ENCODE measurements at places on chromosomes 4 and X.

GRCh38 chrX:78029663-78030062 is 60.2 kb upstream of the PGAM4 start:
- no peak for DNase-seq

DNA sequence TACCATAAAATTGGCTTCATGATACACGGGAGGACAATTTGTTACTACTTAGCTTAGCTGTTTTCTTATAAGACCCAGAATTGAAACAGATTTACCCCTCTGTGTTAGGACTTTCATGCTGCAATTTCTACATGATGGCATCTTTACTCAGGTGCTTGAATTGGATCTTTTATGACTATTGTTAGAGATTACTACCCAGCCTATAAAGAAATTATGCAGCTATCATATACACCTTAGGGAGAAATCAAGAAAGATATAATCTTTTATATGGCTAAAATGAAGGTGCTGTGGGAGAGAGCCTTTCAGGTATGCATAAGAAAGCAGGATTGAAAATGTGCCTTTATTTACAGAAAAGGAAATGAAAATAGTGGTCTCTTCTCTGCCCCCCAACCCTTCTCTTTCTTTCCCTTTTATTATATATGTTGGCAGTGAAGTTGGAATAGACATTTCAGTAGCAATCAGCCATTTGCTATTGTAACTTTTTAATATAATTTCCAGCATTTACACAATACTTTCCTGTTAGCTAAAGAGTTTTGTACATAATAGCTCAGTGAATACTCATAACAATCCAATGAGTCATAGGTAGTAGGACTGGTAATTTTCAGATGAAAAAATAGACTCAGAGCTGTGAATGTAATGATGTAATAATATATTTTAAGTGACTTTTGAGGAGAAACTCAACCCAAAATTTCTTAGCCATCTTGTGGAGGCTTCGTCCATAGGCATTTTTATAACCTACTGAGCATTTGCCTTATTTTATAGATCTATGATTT is 311.8 kb downstream of the ADGRL3 start:
- peak; percentile 22 for DNase-seq

DNA sequence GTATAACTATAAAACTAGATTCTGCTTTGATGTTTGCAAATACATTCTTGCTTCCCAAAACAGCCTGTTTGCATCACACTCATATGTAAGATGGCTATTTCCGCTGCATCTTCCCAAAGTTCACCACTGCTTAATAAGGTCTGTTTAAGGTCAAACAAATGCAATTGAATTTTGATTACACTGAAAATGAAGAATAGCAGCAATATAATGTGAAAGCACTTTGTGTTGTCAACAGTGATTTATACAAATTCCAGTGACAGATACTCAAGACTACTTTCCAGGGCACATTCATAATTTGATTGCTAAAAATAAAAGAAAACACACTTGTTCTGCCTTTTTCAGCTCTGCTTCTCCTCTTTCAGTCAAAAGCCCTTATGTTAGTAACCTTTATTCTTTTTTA is 8.1 kb upstream of the PGAM4 start:
- no peak for DNase-seq

GRCh38 chr4:148072789-148073188 is 340.9 kb downstream of the ARHGAP10 start:
- no peak for DNase-seq

- DNase-seq = no peak
These were observed 108.6 kb downstream of the CENPC start for GRCh38 chr4:67436742-67437141.

- no peak for DNase-seq
These were observed 48.3 kb upstream of the HPGDS start for GRCh38 chr4:94390804-94391410.

GRCh38 chrX:68807818-68808217 is 21.0 kb upstream of the EFNB1 start:
- DNase-seq = no peak

- DNase-seq = peak; percentile 31
These were observed 19.8 kb downstream of the C4orf50 start for GRCh38 chr4:5998333-5998936.

- no peak for DNase-seq
These were observed 118.7 kb downstream of the FAT4 start for GRCh38 chr4:125433453-125433852.

DNA sequence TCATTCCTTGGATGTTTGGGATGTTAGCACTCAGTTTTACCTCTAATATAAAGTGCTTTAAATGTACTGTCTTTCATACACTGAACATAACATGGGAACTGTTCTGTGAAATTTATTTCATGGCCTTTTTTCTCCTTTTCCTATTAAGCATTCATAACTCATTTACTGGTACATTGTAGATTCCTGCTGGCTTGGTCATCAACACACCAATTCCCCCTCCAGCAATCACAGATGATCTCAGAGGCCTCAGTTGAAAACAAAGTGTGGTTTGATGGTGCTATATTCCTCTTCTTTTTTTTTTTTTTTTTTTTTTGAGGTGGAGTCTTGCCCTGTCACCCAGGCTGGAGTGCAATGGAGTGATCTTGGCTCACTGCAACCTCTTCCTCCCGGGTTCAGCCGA is 61.9 kb upstream of the FAM47B start:
- no peak for DNase-seq

DNA sequence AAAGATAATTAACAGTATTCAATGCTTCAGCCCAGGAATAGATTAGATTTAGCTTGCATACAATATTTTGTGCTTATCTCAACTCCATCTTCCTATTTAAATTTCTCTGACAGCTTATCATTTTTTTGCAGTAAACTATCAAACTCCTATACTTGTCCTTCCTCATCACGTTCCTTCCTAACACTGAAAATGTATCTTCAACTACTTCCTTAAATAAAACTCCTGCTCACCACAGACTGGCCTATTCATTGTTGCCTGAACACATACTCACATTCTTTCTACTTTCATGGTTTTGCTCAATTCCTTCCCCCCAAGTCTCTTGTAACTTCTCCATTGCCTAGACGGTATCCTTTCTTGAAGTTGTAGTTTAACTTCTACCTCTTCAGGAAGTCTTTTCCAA is 28.5 kb upstream of the PTPN13 start:
- DNase-seq = no peak

DNA sequence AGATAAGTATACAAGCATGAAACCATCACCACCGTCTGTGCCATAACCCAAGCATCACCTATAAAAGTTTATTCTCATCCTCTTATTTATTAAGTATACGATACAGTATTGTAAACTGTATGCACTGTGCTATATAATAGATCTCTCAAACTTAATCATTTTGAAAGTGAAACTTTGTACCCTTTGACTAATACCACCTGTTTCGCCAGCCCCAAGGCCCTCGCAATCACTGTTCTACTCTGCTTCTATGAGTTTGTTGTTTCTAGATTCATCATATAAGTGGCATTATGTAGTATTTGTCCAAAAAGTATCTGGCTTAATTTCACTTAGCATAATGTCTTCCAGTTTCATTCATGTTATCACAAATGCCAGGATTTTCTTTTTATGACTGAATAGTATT is 72.1 kb upstream of the DOCK11 start:
- DNase-seq = no peak

DNA sequence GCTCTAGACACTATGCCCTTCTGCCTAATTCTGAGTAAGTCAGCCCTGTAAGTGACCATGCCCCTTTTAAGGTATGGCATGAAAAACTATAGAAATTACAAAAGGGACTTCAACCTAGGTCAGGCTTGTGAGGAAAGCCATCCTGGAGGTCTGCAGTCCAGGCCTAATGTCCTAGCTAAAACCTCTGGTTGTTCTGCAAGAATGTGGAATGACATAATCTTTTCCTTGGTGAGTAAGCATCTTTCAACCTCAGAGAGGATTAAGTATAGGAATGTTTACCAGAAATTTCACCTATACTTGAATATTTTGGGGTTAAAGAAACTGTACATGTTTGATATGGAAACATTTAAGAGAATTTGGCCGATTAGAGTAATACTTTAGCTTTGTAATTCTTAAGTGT is 23.8 kb upstream of the HPSE start:
- no peak for DNase-seq

GRCh38 chrX:28979877-28980276 is 392.6 kb downstream of the IL1RAPL1 start:
- DNase-seq = no peak

DNA sequence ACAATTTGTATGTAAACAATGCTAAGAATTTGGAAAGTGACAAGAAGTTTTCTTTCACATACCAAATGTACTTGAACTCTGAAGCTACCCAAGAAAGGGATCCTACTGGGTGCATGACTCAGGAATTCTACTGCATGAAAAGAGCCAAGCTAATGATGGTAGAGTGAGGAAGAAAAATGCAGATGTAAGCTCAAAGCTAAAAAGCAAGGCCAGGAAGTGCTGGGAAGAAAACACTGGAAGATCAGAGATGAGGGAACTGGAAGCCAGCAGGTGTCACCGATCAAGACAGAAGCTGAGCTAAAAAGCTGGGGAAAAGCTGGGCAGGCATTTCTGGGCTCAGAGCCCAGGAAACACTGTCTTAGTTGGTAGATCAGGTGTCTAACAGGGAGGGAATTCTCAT is 449.1 kb downstream of the NKX6-1 start:
- no peak for DNase-seq

- peak; percentile 84 for DNase-seq
These were observed 208.3 kb upstream of the JADE1 start for GRCh38 chr4:128600996-128601871.

DNA sequence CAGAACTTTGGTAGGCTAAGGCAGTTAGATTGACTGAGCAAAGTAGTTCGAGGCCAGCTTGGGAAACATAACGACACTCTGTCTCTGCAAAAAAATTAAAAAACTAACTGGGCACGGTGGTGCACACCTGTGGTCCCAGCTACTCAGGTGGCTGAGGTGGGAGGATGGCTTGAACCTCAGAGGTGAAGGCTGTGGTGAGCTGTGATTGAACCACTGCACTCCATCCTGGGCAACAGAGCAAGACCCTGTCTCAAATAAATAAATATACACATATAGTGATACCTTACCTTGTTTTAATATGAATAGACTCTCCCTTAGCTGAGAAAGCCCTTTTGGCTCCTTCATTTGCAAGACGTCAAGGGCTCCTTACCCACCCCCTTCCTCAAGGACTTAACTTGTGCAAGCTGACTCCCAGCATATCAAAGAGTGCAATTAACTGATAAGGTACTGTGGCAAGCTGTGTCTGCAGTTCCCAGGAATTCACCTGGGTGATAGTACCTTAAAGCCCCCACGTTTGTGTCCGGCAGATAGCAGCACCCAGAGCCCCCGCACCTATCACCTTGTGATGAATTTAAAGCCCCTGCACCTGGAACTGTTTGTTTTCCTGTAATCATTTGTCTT is 655.6 kb upstream of the GALNTL6 start:
- DNase-seq = no peak

- DNase-seq = no peak
These were observed 72.7 kb downstream of the MTMR1 start for GRCh38 chrX:150765782-150766350.

DNA sequence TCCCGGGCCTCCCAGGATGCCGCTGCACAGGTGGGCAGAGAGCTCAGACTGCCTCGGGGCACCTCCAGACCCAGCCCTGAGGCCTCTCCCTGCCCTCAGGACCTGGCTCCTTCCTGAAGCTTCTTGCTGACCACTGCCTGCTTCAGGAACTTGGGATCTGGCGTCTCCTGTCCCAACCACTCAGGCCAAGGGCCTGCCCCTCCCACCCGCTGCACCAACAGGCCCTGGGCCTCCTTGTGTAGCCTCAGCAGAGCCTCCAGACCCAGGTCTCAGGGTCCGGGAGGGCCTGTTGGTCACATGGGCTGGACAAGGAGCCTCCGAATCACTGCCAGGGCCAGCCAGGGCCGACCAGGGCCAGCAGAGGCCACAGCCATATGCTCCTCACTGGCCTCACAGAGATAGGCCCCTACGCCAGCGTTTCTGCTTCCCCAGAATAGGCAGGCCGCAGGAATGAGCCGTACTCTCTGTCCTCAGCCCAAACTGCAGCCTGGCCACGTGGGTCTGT is 2.8 kb downstream of the MXD4 start:
- no peak for DNase-seq

- no peak for DNase-seq
These were observed 75.6 kb downstream of the ATP10D start for GRCh38 chr4:47560682-47561081.

DNA sequence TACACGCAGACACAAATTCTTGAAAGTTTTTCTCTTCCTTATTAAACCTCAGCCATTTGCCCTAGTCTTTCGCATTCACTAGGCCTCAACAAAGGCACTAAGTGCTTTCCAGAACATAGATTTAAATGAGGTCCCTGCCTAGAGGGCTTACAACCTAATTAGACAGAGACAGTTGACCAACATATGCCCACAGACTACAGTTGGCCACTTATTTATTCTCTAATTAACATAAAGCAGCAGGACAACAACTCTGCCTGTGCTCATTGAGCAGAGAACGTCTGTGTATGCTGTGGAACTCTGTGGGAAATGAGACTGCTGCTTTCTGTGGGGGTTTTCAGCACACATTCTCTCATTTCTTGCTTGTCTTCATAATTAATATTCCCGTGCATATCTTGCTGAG is 303.0 kb upstream of the TACR3 start:
- no peak for DNase-seq

DNA sequence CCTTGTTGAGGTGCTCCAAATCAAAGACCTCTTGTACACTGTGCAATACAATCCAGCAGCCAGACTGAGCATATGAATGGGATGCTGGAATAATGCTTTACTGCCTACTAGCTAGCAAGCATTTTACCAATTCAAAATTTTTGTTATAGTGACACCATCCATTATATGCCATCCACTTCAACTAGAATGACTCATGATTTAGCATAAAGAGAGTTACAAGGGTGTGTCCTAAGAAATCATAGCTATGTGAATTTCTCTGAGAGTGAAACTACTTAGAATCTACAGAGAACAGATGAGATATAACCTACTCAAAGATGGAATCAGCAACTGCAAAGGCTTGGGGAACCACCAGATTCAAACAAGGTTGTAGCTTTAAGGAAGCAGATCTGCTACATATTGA is 221.9 kb downstream of the LHFPL1 start:
- no peak for DNase-seq

DNA sequence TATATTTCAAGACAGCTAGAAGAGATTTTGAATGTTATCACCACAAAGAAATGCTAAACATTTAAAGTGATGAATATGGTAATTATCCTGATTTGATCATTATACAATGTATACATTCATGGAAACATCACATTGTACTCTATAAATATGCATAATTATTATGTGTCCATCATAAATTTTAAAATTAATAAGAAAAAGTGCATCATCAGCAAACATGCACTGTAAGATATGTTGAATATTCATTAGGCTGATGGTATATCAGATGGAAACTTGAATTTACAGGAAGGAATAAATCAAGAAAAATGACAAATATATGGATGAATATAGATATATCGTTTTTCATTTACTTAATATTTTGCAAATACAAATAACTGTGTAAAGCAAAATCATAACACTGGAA is 812.1 kb upstream of the INTU start:
- no peak for DNase-seq

DNA sequence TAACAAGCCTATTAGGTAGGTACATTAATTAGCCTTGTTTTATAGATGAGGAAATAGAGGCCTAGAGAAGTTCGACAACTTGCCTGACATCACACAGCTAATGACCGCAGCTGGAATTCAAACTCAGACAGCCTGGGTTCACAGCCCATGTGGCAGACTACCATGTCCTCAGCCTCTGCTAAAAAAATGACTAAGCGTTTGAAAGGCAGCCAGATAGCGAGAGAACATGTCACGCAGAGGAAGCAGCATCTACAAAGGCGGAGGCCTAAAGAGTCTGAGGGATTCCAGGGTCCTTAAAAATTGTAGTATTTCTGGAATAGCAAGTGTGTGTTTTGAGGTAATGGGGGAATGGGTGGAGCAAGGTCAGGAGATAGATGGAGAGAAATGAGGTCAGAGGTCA is 33.2 kb upstream of the BMP15 start:
- DNase-seq = no peak

Measured in glomerular endothelial cell (primary cell).